ENCODE measurements at places on chromosomes 11 and 22.

DNA sequence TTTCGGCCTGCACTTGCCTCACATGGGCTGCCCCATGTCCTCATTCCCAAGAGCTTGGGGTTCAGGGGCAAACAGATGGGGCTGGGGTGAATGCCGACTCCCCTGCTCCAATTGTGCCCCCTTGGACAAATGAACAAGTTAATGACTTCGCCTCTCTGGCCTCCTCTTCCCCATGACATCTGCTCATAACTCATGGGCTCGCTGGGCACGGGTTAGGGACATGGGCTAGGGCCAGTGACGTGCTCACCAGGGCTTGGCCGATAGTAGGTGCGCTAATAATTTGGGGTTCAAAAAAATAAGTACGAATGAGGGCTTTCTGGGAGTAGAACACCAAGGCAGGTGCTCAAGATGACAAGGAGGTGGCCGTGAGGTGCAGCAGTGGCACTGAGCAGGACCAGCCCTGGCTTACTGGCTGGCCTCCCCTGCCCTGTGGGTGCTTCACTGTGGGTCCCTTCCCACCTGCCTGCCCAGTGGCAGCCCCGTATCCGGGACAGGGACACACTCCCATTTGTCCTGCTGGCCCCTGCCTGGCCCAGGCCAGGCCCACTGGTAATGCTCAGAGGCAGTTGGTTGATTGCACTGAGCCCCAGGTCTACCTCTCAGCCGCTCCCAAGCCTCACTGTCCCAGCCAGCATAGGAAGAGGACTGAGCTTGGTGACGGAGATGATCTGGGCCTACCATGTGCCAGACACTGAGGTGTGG, 12.3 kb downstream of the CBX6 start:
- no peak for DNase-seq

GRCh38 chr22:50293441-50294318, 13.8 kb downstream of the PLXNB2 start:
- DNase-seq = no peak

- DNase-seq = no peak
Observed at GRCh38 chr11:61315260-61315659, 17.6 kb downstream of the DDB1 start.

DNA sequence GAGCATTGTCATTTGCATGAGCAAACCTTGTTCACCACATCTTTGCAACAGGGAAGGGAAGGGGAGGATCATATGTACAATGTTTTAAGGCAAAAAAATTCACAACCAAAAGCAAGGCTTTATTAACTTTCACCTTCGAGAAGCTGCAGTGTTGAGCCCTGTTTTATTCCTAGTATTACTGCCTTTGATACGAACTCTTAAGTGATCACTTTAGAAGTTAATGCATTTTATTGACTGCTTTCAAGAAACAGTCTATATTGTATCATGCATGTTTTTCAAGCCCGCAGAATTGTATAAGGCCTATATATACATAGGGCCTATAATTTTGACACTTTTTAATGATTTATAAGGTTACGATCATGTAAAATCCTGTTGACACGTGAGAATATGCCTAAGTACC, 117.5 kb upstream of the VPREB1 start:
- no peak for DNase-seq

DNA sequence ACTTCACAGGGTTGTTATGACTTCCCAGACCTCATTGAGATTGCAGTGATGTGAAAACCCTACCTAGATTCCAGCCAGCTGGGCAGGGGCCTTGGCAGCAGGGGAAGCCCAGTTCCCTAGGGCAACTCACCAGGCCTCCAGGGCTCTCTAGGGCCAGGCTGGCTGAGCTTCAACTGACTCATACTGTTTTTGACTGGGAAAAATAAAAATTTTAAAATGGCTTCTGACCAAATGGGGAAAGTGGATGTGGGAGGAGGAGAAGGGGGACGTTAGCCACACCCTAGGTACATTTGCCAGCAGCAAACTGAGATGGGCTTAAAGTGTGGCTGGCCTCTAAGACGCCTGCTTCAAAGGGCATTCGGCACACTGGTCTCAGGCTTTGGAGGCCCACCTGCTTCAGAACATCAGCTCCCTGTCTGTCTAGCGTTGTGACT, 39.0 kb downstream of the BMAL1 start:
- DNase-seq = no peak

DNA sequence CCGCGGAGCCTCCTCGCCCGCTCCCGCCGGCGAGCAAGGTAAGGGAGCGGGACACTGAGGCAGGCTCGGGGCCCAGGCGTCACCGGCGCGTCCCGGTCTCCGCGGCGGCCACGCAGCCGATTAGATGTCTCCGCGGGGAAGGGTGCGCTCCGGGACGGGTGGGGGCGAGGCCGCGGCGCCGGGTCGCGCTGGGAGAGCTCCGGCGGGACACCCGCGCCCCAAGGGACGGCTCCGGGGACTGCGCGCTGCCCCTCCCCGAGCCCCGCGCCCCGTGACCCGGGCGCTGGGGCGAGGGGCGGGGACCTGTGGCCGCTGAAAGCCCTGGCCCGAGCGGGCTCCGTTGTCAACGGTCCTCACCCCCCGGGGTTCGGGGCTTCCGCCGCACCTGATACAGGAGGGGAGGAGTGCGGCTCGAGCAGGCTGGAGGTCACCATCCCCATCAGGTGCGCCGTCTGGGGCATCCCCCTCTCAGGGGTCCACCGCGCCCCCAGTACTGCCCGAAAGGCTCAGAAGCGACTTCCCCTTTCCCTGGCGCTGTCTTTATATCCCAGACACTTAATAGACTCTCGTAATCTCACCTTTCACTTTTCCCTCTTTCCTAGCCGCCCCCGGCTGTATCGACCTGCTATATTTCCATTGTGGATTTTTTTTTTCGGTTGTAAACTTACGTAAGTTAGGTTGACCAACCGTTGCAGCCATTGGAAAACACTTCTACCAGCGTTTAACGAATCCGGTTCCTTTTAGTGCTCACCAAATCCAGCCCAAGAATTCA, 573 bp downstream of the PPFIA1 start:
- DNase-seq = peak; percentile 58

- peak; percentile 46 for DNase-seq
Observed at GRCh38 chr22:46754110-46754799, 8.2 kb upstream of the TBC1D22A start.

DNA sequence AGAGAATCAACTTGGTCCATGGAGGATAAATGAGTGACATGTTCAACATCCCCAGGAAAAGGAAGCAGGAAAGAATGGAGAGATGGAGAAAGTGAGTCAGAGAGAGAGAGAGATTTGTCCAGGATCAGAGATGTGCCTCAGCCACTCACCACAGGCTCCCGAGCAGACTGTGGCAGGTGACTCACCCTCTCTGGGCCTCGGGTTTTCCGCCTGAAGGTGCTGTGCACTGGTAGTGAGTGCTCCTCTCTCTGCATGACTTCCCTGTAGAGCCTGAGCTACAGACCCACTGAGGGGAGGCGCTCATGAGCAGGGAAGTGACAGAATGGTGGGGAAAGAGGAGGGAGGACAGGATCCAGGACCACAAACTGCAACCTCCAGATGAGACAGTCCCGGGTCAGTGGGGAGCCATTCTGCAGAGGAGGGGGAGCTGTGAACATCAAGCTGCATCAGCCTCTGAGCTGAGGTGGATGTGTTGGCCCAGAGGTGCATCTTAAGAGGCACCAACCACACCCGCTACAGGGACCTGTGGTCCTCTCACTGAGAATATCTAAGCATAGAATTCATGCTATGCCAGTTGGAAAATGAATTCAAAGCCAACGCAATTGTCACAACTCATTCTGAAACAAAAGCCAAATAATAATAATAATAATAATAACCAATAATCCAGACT, 433.4 kb downstream of the BRD1 start:
- peak; percentile 30 for DNase-seq

DNA sequence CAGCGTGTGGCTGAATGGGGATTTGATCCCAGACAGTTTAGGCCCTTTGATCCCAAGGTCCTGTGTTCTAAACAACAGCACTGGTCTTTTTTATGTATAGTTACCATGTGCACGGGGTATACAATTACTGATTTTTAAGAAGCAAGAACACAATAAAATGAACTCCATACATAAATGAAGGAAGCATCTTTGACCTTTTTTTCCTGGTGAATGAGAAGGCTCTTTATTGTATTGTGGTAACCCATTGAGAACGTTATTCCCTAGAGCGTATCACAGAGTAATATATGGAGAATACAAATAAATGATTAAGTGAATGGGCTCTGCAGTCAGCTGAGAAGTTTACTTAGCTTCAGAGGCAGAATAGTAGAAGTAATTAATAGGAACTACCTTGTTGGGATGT, 563.6 kb downstream of the NTM start:
- DNase-seq = no peak

DNA sequence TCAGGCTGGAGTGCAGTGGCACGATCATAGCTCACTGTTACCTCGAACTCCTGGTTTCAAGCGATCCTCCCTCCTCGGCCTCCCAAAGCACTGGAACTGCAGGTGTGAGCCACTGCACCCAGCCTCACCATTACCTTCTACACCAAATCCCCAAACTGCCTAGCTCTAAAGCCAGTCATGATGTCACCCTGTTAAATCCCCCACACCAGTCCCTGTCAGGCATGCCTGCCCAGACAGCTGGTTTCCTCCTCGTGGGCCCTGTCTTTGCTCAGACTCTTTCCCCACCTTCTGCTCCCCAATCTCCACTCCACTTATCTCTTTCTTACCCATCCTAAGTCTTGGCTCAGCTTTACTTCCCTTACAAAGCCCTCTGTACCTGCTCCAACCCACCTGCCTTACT, 12.5 kb upstream of the EXPH5 start:
- no peak for DNase-seq

Measured in stimulated activated CD4-positive, alpha-beta T cell treated with anti-CD3 and anti-CD28 coated beads, Interleukin-15, amount 100 ng/mL, for 24 hours (primary cell).